Bronchus fibroblast of lung (primary cell): ENCODE measurements at places on chromosomes 16 and 17. TPM values are rescaled to one million over a fixed set of nuclear protein-coding genes. Genes with fewer than 3 reads are reported as not detected.

KCNJ16 gene
- total RNA-seq = not detected in 2 replicates

NOG gene
- total RNA-seq = 0.30 and 0.50 TPM in 2 replicates

KRT25 gene
- total RNA-seq = not detected in 2 replicates

MT1H gene
- total RNA-seq = not detected in 2 replicates

ZC3H7A gene
- 12.8 and 16.6 TPM in 2 replicates for total RNA-seq

TPSG1 gene
- total RNA-seq = not detected in 2 replicates

UBE2Z gene
- total RNA-seq = 66.2 and 70.6 TPM in 2 replicates

PMFBP1 gene
- 0.17 and 0.45 TPM in 2 replicates for total RNA-seq

RAMP2 gene
- 0.59 and 1.5 TPM in 2 replicates for total RNA-seq

NPTX1 gene
- total RNA-seq = 1.6 and 2.2 TPM in 2 replicates

ZP2 gene
- not detected in 2 replicates for total RNA-seq

RGS11 gene
- total RNA-seq = 0.17 and 0.30 TPM in 2 replicates

KRTAP9-8 gene
- total RNA-seq = not detected in 2 replicates

CCL7 gene
- total RNA-seq = not detected in 2 replicates

KRTAP16-1 gene
- not detected in 2 replicates for total RNA-seq

RND2 gene
- total RNA-seq = 0.45 and 0.50 TPM in 2 replicates

CCL11 gene
- not detected in 2 replicates for total RNA-seq

PYCARD gene
- 58.8 and 61.8 TPM in 2 replicates for total RNA-seq

ZNF768 gene
- 22.9 and 27.9 TPM in 2 replicates for total RNA-seq

OTOP2 gene
- not detected in 2 replicates for total RNA-seq

TBC1D3K gene
- total RNA-seq = not detected in 2 replicates

TERB1 gene
- not detected in 2 replicates for total RNA-seq

BCL6B gene
- total RNA-seq = under 0.01 and 1.0 TPM in 2 replicates

IGF2BP1 gene
- 9.7 and 10.3 TPM in 2 replicates for total RNA-seq

CACNG1 gene
- not detected in 2 replicates for total RNA-seq

USP6 gene
- total RNA-seq = 0.15 and 0.17 TPM in 2 replicates

KRTAP1-5 gene
- total RNA-seq = 0.50 and 0.59 TPM in 2 replicates

SULT1A4 gene
- 2.2 and 2.4 TPM in 2 replicates for total RNA-seq

HEXD gene
- 8.8 and 9.9 TPM in 2 replicates for total RNA-seq

NXPH3 gene
- total RNA-seq = under 0.01 TPM in 1 of 2 replicates, not detected in the other

KCNH4 gene
- total RNA-seq = under 0.01 TPM in 1 of 2 replicates, not detected in the other

KRTAP9-4 gene
- total RNA-seq = not detected in 2 replicates
